ENCODE measurements at places on chromosomes 13 and 19.

DNA sequence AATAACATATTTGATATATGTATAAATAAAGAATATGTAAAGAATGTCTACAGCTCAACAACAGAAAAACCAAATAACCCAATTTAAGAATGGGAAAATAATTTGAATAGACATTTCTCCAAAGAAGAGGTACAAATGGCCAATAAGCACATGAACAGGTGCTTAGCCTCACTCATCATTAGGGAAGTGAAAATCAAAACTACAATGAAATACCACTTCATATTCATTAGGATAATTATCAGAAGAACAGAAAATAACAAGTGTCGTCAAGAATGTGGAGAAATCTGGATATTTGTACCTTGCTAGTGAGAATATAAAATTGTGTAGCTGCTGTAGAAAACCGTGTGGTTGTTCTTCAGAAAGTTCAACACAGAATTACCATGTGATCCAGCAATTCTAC, 8.4 kb upstream of the SUPT20H start:
- DNase-seq = no peak

GRCh38 chr19:31340042-31341025, 8.9 kb downstream of the TSHZ3 start:
- peak; percentile 11 for DNase-seq

- DNase-seq = peak; percentile 34
Measured at GRCh38 chr19:34220472-34221063, 33.8 kb upstream of the GARRE1 start.

GRCh38 chr13:50422181-50423148, 407.2 kb downstream of the KCNRG start:
- DNase-seq = no peak

GRCh38 chr19:34256835-34257558, 2.6 kb downstream of the GARRE1 start:
- DNase-seq = no peak

DNA sequence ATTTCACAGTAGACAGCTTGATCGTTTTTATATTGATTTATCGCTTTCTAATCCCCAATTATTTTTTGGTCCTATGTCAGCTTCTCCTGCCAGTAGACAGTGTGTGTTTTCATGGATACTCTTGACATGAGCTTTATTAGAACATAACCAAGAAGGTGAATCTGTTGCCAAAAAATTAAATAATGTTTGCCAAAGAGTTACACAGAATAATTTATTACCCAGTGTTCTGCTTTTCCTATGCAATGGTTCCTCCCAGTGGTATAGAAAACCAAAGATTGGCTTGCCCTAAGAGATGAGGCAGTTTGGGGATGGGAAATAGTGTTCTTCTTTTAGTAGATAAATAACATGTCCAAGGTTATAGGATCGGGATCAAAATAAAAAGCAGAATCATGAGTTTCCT, 8.5 kb upstream of the FRY start:
- DNase-seq = no peak

Measured in stimulated activated CD8-positive, alpha-beta memory T cell treated with anti-CD3 and anti-CD28 coated beads, Interleukin-7, amount 100 ng/mL, for 4 hours (primary cell).